ENCODE measurements at places on chromosomes 6 and 20. TPM values are rescaled to one million over a fixed set of nuclear protein-coding genes. Genes with fewer than 3 reads are reported as not detected.

- no peak overlapping the region for H3K4me3 ChIP-seq
- H3K27ac ChIP-seq: no peak overlapping the region
- no peak for DNase-seq
These were observed 179.5 kb upstream of the AKAP12 start for GRCh38 chr6:151060096-151060765.

OPRM1 gene
- total RNA-seq: not detected

DNA sequence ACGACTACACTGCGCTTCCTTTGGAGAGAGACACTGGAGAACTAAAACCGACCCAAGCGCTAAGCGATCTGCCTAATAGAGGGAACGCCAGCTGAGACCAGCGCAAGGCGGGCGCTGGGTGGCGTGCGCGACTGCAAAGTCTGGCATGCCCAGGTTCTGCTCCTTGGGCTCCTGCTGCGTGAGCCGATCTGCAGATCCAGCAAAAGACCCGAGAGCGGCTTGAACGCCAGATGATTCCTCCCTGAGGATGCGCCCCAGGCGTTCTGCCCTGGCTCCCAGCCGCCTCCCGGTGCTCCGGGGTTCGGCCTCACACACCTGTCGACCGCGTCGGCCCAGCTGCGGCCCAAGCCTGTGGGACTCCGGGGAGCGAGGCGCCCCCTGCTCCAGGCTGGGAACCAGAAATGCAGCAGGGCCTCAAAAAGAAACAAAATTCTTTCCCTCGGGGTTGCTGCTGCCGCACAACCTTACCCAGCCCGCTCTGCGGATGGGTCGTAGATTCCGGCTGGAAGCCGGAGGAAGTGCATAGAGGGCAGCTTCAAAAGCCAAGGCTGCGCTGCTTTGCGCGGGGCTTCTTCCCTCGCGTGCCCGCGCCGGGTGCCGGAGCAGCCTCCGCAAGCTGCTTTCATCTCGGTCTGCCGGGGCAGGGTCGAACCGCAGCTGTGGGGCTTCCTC, 17.9 kb upstream of the PRDM13 start:
- H3K27me3 ChIP-seq: peaks cover 21% of the 10 kb centered on the region
- H3K4me3 ChIP-seq: peak overlapping the region; percentile 78
- H3K27ac ChIP-seq: no peak overlapping the region
- no peaks in the 10 kb centered on the region for H3K36me3 ChIP-seq
- no peak for DNase-seq

- H3K27me3 ChIP-seq: no peaks in the 10 kb centered on the region
- no peak overlapping the region for H3K27ac ChIP-seq
These were observed 32.1 kb downstream of the PSMG4 start for GRCh38 chr6:3290931-3291211.

DNA sequence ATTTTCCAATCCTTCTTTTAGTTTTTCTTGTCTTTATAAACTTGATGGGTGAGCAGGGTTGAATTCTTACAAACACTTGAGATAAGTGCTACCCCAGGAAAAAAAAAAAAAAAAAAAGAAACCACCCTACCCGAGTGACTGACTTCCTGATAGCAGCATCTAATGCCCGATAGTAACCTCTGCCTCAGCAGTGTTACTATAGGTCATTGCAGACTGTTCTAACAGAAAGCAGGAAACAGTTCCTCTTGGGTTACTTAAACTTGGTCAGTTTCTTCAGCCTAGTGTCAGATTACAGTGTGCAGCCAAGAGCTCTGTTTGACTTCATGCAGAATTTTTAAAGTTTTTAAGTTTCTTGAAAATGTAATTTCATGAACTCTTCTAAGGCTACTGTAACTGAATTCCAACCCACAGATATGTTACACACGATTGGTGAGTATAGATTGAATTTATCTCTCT, 2.1 kb downstream of the MYLIP start:
- peak overlapping the region; percentile 94 for H3K27ac ChIP-seq
- H3K4me3 ChIP-seq: peak overlapping the region; percentile 99
- DNase-seq: no peak
- no peaks in the 10 kb centered on the region for H3K36me3 ChIP-seq
- no peaks in the 10 kb centered on the region for H3K27me3 ChIP-seq

- no peaks in the 10 kb centered on the region for H3K27me3 ChIP-seq
- no peaks in the 10 kb centered on the region for H3K36me3 ChIP-seq
- H3K4me3 ChIP-seq: no peak overlapping the region
- DNase-seq: no peak
These were observed 112.8 kb upstream of the BMP2 start for GRCh38 chr20:6654513-6655252.

Data from thoracic aorta (tissue), 2 donors.